CD4-positive, alpha-beta T cell treated with Interleukin-17A for 1 hour (primary cell): ENCODE measurements at places on chromosomes 7 and 10.

GRCh38 chr10:117260084-117260483 lies 19.2 kb downstream of the SLC18A2 start:
- DNase-seq = no peak

DNA sequence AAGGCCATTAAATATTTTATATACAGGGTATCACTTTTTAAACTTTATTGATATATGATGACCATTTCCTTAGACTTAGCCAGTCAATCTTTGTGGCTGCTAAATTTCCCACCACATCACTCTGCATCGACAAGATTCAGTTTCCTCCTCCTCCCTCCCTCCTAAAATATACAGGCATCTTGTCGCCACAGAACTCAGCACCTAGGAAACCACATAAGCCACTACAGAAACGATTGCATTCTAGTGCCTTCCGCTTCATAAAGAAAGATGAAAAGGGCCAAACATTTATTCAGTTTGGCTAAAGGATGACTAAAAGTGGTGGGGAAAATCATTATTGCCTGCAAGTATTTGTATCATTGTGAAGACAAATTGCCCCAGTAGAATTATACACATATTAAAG lies 30.7 kb downstream of the ERCC6 start:
- peak; percentile 62 for DNase-seq

GRCh38 chr7:142880876-142881505 lies 4.6 kb downstream of the TRPV6 start:
- peak; percentile 60 for DNase-seq

DNA sequence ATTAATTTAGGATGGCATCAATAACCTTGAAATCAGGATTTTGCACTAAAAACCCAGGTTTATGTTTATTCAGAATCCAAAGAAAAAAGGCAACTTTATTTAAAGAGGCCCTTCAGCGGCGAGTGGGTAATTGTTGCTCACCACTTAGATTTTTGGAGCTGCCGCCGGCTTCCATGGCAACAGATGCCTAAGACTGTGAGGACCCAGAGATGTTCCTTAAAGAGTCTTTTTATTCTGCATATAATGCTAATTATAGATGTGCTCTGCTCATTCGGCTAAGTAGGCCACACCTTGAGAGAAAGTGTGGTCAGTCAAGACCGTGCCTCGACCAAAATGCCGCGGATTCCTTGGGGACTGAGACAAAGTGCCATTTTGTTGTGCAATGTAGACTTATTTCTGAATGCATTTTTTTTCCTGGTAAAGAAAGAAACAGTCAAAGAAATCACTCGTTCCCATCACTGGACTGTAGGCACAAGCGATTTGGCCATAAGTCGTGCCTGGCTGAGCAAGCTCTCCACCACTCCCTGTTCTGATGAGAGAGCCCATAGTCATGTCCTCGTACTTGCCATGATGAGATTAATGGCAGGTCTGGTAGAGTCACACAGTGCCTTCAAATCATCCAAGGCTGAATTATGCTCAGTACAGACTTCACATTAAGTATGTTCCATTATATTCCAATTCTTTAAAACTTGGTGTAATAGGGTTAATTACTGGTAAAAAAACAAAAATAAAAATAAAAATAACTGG lies 21.4 kb upstream of the MGMT start:
- no peak for DNase-seq

DNA sequence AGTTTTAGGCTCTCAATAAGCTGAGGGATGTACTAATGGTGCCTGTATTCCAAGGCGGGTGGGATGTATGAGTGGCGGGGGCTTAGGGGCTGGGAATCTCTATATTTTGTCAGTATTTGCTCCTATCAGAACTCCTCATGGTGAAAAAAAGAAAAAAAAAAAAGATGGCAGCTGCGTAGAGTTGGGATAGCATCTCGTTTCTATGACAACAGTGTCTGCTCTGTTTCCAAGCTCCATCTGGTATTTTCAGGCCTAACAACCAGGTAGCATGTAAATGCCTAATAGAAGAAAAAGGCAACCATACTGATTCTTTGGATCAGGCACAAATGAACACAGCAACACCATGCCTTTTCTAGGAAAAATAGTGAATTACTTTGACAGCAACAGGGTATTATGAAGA lies 11.7 kb upstream of the CCDC172 start:
- DNase-seq = no peak

DNA sequence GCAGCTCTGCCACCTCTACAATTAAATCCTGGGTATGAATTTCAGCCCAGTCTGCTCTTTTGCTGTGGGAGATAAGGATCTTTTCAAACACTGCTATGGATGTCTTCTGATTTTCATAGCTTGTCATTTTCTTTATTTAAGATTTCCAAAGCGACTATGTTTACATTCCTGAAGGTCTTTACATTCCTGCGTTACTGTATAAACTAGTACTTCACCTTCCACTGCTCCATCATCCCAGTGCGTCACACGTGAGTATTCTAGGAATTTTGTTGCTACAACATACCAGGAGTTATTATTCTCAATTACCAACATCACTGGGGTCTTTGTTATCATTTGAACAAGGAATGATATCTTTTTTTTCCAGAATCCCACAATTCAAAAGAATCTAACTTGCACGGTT lies 944.7 kb downstream of the SORCS3 start:
- DNase-seq = no peak

GRCh38 chr7:129368389-129368986 lies 65.7 kb upstream of the STRIP2 start:
- DNase-seq = peak; percentile 5

GRCh38 chr7:98483276-98483963 lies 82.5 kb upstream of the BAIAP2L1 start:
- DNase-seq = no peak

- DNase-seq = no peak
Measured at GRCh38 chr7:96196676-96197075, 125.2 kb downstream of the SLC25A13 start.

GRCh38 chr10:122981066-122981464 lies 864 bp downstream of the PSTK start:
- peak; percentile 10 for DNase-seq
